ENCODE measurements at places on chromosomes 16 and 17.

- DNase-seq, result no peak
Observed at GRCh38 chr16:89300311-89300975, 82.9 kb downstream of the ZNF778 start.

DNA sequence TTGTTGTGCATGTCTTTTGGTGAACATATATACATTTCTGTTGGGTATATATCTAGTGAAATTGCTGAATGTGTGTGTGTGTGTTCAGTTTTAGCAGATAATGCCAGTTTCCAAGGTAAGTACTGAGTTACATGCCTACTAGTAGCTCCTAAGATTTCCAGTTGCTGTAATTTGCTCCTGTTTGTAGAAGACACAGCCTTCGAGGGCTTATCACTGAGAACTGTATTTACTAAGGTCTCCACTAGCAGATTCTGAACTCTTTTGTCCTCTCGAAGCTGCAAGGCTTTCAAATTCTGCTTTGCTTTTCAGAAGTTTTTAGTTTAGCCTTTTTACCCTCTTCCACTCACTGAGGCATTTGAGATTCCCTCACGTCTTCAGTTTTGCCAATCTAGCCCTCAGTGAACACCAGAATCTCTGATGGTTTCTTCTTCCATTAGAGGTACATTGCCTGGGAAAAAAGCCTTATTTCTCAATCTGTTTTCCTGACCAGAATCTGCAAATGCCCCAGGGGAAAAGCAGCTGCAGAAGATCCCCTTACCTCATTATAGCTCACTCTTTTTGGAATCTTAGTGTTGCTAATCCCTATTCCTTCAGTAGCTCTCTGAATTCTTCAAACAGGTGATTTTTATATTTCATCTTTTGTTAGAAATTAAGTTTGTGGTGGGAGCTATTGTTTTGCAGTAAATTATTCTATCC is 52.9 kb downstream of the NF1 start:
- no peak for DNase-seq

- DNase-seq, result no peak
Observed at GRCh38 chr17:29732613-29733012, 109.9 kb upstream of the CORO6 start.

GRCh38 chr16:87602001-87602775 is at the start of gene JPH3:
Gene JPH3 (plus strand): TSS chr16:87602508. CDS start chr16:87603147, 639 bp downstream.
- DNase-seq, result no peak

DNA sequence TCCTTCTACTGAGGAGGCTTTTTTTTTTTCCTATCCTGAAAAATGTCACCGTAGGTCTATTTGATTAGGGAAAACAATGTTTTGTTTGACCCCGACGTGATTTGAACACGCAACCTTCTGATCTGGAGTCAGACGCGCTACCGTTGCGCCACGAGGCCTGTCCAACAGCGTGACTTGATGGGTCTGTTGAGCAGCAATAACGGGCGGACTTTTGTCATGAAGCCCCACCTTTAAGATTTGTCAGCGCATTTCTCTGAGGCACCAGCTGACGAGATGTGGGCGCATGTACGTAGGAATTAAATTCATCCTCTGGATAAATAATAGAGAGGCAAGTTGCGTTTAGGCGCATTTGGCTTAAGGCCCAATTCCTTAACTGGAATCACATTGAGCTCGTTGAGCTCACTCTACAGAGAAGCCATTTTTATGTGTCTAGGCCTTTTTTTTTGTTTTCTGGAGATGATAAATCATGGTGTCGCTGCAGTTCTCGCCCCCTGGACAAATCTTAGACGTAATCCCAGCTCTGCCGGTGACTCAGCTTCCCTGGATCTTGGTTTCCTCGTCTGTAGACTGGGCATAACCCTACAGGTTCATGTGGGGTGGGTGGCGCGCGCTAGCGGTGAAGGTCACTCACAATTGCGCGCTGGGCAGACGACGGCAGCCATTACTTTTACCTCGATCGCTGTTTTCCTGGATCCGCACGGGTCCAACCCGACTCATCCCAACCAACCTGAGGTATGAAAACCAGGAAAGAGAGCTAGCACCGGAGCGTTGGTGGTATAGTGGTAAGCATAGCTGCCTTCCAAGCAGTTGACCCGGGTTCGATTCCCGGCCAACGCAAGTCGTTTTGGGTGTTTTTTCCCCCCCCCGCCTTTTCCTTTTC is 10.6 kb upstream of the AURKB start:
- peak; percentile 89 for DNase-seq

- no peak for DNase-seq
Observed at GRCh38 chr17:76691379-76692191, 19.2 kb downstream of the MXRA7 start.

DNA sequence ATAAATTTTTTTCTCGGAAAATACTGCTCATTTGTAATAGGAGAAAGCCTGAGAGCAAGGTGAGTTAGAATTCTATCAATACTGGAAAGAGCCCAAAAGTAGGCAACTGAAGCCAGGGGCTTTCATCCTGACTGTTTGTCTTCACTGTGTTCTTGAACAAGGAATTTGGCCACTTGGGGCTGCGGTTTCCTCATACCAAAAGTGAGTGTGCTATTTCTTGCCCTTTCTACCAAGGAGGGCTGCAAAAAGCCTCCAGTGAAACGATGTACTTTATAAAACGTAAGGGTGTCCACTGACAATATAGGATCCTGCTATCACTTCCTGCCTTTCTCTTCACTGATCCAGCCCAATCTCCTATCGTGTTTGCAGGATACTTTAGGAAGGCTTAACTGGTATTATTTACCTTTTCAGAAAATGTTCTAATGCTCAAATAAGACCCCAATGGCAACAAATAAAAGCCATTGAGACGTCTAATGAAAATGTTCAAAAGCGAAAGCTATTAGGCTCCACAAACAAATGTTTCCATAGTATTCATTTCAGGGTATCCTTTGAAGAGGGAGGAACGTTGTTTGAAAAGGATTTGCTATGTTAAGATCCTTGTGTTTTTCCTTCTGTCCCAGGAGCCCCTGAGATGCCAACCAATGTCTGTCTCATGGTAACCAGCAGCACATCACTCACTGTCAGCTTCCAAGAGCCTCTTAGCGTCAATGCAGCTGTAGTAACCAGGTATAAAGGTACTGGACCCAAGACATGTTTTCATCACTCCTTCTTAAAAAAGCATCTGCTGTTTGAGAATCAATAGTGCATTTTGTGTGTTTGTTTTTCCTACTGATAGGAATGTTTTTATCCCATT is 219.3 kb upstream of the NOG start:
- no peak for DNase-seq

DNA sequence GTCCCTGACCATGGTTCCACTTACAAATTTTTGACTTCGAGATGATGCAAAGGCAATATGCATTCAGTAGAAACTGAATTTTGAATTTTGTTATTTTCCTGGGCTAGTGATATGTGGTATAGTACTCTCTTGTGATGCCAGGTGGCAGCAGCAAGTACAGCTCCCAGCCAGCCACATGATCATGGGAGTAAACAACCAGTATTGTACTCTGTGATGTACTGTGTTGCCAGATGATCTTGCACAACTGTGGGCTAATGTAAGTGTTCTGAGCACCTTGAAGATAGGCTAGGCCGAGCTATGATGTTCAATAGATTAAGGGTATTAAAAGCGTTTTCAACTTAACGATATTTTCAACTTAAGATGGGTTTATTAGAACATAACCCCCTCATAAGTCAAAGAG is 250.8 kb downstream of the STX8 start:
- no peak for DNase-seq

DNA sequence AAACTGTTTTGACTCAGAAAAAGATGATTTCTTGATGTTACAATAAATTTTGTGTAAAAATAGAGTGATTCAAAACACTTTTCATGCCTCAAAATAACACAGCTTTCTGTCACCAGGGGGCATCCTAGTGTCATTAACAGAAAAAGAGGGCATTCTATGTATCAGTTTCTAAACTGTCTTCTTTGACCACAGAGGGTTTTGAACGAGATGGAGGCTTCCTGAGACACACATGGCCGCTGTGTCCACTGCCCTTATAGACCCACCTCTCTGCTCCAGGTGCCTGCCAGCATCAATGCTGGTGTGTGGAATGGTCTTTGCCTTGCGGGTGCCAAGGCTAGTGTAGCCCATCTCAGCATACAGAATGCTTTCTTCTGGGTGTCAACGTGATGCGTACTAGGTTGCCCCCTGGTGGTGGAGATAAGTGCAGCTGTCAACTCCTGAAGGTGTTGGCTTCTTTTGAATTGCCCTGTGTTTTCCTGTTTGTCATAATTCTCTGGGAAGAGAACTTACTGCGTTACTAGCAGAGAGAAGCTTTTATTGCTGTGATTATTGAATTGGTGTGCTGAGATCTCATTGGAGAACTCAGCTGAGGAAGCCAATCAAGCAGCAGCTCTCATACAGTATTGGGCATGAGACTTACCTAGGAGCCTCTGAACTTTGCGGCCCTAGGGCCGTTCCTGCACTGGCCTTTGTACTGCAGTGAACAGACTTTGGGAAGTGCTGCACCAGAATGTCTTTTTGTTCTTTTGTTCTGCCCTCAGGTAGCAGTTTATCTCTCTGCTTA is 38.6 kb downstream of the USP10 start:
- DNase-seq, result peak; percentile 78

- no peak for DNase-seq
Observed at GRCh38 chr16:89039756-89040155, 53.9 kb upstream of the ACSF3 start.
